Caki2 (cell line): ENCODE measurements at places on chromosomes 12 and 14.
A peak's percentile ranks its signal among the peaks of the same experiment; 100 is the strongest.

DNA sequence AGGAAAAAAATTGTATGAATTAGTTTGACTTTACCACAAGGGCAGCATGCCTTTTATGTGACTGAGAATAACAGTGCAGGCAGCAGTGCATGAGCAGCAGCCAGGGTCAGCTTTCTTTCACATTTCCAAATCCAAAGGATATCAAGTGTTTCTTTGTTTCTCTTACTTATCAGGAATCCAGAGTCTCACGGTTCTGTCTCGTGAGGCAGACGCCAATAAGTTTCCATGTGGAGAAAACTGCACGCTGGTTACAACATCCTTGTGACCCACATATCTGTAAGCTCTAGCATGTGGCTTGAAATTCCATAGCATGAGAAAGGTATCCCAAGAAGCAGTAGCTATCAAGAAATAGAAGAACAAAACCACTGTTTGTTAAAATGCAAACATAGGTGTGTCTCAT is 27.6 kb downstream of the GALNT4 start:
- DNase-seq, result no peak

- DNase-seq, result peak; percentile 60
These were observed 5.7 kb upstream of the NOS1 start for GRCh38 chr12:117367006-117367638.

DNA sequence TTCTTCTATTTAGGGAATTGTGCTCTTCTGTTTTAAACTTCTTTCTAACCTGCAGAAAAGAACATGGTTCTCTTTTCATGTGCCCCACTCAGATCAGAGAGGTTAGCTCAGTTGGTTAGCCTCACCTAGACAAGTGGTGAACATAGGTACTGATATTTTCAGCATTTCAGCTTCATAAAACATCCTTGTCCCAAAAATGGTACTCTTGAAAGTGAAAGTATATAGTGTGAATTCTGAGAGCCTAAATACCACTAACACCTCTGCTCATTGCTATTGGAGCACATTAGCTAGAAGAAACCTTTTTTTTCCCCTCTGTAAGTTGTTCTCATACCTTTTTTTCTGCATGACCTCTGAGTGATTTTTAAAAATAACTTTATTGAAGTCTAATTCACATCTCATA is 17.6 kb downstream of the UBE3B start:
- no peak for DNase-seq

DNA sequence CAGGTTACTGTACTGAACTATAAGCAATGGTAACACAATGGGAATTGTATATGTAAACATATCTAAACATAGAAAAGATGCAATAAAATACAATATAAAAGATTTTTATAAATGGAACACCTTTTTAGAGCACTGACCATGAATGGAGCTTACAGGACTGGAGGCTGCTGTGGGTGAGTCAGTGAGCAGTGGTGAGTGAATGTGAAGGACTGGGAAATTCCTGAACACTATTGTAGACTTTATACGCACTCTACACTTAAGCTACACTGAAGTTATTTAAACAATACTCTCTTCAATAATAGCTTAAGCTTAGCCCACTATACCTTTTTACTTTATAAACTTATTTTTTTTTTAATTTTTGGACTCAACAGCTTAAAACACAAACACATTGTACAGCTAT is 313.5 kb downstream of the KCNC2 start:
- no peak for DNase-seq

DNA sequence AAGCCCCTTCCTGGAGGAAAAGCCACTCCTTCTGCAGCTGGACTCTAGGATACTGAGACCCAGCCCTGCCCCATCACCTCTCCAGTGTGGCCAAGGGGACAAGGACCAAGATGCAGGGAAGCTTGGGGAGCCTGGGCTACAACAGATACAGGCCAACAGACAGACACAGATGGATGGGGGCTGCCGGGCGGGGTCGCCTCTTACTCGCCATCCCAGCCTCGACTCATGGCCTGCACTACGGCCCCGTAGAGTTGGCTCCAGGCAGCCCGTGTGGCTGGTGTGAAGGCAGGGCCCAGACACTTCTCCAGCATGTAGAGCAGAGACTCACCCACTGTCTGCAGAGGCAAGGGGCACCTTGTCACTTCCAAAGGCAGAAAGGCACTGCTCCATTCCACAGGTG is 4.7 kb downstream of the NGB start:
- DNase-seq, result no peak

DNA sequence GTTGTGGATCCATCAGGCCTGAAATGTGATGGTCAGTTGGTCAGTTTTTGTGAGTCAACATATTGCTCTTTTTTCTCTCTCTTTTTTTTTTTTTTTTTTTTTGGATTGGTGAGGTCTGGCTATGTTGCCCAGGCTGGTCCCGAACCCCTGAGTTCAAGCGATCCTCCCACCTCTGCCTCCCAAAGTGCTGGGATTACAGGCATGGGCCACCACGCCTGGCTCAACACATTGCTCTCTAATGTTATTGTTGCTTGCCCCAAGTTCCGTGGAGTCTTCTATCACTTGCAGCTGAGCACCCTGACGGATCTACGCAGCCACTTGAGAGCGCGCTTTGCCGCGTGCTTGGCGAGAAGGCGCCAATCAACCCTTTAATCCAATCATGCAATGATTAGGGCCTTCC is 69.5 kb upstream of the DIO3 start:
- no peak for DNase-seq

DNA sequence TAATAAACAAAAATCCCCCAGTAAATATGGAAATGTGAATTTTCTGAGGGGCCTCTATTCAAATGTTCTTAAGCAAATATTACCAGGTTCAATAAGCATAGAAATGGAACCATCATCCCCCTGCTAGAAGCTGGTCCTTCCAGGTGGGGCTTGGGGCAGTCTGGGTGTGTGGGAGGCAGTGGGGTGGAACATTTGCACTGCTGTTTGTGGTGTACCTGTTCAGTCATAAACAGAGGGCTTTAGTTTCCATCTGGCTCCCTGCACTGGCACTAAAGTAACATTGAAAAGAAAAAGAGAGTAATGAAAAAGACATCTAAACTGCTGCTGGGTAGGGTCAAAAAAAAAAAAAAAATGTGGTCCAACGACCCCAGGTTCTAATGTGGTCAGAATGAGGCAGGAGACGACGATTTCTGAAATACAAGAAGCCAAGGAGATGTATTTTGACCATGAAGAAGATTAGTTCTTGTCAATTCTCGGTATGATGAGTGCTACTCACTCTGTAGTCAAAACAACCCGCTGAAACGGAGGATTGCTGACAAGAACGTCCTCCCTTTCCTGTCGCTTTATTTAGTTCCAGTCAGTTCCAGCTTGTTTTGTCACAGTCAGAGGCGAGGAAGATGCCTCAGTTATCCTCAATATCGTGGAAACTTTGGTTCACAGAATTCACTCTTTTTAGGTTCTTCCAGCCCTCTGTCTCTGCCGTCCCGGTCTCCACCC is 44.2 kb upstream of the MANSC4 start:
- DNase-seq, result no peak

DNA sequence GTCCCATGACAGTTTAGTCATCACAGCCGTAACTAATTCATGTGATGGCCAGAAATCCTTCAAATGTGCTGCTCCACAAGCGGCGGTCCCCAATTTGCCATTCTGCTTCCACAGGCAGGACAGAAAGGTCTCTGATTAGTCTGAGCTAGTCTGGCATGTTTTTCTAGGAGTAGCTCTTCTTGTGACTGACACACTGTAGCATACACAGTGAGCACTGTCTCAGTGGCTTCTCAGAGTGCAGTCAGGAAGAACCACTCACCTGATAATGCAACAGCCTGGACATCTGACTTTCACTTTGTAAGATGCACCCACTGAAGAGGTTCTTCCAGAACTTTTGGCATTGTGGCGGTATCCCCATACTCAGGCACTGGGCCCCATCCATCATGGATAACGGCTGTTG is 1266.2 kb downstream of the TMEM121 start:
- DNase-seq, result no peak

GRCh38 chr12:46678426-46678825 is 147.4 kb downstream of the SLC38A4 start:
- DNase-seq, result no peak

DNA sequence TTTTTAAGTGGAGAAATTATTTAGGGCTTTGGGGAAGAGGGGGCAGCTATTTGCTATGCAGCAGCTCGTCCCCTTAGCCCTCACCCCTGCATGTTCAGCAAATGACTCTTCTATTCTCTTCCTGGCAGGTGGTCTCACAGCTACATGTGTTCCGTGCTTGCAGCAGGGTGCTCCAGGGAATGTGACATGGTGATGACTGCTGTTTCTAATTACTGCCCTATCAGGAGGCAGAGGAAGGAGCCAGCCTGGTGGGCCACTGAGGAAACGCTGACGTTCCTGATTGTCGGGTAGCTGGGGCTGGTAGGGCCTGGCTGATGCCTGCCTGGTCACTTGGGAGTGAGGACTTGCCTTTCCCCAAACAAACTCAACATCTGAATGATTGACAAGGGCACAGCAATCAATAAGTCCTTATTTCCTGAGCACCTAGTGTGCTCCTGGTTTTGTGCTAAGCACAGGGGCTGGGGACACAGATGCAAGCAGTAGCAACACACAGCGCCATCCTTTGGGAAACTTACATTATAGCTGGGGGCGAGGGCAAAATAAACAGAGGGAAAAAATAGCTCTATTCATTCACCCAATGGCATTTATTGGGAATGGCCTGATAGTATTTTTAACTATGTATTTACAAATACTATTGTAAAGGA is 377.8 kb downstream of the FUT8 start:
- DNase-seq, result no peak

GRCh38 chr12:72493407-72493806 is 221.2 kb downstream of the TRHDE start:
- no peak for DNase-seq

DNA sequence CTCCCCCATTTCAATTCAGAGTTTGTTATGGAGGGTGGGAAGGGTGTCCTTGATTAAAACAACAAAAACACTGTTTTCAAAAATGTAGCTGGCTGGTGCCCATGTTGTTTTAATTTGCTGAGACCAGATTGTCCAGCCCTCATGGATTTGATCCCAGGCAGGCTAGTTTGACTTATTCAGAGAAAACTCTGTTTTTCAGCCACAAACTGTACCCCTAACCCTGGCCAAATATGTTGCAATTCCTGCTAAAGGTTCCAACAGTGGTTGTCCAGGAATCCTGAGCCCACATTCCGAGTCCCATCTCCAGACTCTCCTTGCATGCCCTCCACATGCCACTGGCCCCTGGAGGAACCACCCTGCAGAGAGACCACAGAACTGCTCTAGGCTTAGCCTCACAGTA is 36.0 kb downstream of the MAP1LC3B2 start:
- DNase-seq, result no peak

- no peak for DNase-seq
These were observed 276.6 kb upstream of the NAV3 start for GRCh38 chr12:77553976-77554619.

GRCh38 chr12:127963933-127964332 is 303.0 kb upstream of the TMEM132C start:
- DNase-seq, result no peak

DNA sequence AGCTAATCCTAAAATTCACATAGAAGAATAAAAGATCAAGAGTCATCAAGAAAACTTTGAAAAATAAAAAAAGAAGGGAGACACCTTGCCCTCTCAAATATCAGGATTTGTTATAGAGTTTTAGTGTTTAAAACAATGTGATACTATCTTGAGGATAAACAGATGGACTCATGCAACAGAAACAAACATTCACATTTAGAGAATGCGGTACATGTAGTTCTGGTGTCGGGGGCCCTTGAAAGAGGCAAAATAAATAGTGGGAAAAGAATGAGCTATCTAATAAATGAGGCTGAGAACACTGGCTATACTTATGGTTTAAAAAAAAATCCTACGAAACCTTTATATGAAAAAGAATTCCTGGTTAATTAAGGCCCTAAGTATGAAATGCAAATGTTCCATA is 127.7 kb downstream of the LLPH start:
- DNase-seq, result no peak

GRCh38 chr12:43812926-43813325 is 6.8 kb upstream of the TWF1 start:
- DNase-seq, result no peak

GRCh38 chr12:68158432-68158831 is 1.1 kb downstream of the IFNG start:
- no peak for DNase-seq

GRCh38 chr12:127480775-127481314 is 786.1 kb upstream of the TMEM132C start:
- DNase-seq, result peak; percentile 4

- DNase-seq, result no peak
These were observed 13.1 kb downstream of the SERPINA3 start for GRCh38 chr14:94625353-94625635.

DNA sequence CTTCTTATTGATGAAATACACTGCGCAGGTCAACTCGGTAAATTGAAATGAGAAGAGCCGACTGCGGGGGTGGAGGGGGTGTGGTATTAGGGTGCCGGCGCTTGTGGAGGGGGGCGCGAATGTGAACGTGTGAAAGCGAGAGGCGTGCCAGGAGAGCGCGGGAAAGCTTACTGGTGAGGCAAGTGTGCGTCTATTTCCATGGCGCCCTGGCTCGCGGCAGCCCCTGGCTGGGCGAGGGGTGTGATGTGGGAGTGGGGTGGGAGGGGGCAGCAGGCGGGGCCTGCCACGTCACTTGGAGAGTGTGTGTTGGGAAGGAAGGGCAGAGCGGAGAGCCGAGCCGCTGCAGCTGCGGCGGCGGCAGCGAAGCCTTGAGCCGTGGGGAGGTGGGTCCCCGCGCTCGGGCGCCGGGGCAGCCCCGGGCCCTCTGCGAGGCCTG is 88.8 kb downstream of the GALNT8 start:
- DNase-seq, result no peak

GRCh38 chr12:115011703-115012102 is 327.7 kb upstream of the TBX3 start:
- DNase-seq, result no peak

DNA sequence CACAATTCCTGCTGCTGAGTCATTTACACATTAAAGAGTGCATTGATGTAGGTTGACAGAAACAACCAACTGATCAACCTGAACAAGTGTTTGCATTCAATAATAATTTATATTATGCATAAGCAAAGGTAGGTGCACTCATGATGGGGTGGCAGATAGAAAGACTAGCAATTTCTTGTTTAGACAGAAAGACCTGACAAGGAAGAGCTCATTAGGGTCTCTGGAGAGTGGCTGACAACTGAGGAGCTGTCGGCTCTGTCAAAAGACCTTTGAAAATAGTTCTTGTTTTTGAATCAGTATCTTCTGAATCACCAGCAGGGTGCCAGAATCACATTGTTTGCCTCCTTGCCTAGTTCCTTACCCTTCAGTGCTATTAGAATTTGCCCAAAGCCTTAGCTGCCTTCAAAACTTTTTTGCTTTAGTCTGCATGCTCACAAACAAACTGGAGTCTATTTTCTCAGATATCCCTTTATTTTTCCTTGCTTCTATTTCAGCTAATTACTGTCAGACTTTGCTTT is 234.7 kb downstream of the BTG1 start:
- no peak for DNase-seq

DNA sequence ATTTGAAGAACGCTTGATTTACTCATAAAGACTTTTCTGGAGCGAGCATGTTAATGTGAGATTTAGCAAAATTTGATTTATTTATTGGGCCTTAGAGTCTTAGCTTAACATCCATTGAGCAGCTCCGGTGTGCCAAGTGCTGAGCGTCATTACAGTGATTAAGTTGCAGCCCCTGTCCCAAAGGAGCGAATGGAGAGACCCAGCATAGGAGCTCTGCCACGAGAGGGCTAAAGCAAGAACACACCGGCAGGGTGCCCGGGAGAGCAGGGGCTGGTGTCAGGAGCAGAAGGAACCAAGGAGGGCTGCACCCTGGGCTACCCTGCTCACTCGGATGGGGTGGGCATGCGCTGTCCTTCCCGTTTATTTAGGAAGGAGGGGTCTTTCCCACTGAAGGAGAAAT is 50.6 kb downstream of the PPP2R5C start:
- no peak for DNase-seq
